ENCODE measurements at places on chromosomes 7 and 10. TPM values are rescaled to one million over a fixed set of nuclear protein-coding genes. Genes with fewer than 3 reads are reported as not detected.

CALHM1 gene
- not detected for total RNA-seq

GRCh38 chr7:108528183-108528712, 2.3 kb upstream of the PNPLA8 start:
- no peak for DNase-seq

DNA sequence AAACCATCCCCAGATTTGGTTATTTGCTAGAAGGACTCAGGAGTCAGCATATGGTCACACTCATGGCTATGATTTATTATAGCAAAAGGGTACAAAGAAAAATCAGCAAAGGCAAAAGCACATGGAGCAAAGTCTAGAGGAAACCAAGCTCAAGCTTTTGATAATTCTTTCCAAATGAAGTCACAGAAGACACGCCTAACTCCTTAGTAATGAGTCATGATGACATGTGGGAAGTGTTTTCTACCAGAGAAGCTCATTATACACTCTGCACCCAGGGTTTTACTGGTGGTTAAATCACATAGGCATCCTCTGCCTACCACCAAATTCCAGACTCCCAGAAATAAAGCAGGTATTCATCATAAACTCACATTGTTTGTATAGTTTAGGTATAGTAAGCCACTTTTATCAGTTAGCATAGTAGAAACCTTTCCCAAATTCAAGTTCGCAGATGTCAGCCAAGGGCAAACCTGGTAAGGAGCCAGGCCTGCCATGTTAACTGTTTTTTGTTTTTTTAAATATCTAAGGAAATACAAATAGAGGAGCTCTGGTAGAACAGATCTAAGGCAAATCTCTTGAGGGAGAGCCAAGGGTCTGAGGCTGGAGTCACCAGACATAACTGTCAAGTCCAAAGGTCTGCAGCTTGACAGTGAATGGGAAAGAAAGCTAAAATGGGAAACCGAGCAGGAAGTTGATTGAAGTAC, 15.4 kb upstream of the HIBADH start:
- DNase-seq, result no peak

GPR26 gene
- not detected for total RNA-seq

- no peak for DNase-seq
Measured at GRCh38 chr7:99992330-99993038, 16.7 kb upstream of the AZGP1 start.
